ENCODE measurements at places on chromosomes 13 and 19.
A peak's percentile ranks its signal among the peaks of the same experiment; 100 is the strongest.

- no peak for DNase-seq
Observed at GRCh38 chr19:35500611-35501010, 10.3 kb upstream of the KRTDAP start.

GRCh38 chr13:20877902-20878301 is 24.6 kb downstream of the XPO4 start:
- no peak for DNase-seq

DNA sequence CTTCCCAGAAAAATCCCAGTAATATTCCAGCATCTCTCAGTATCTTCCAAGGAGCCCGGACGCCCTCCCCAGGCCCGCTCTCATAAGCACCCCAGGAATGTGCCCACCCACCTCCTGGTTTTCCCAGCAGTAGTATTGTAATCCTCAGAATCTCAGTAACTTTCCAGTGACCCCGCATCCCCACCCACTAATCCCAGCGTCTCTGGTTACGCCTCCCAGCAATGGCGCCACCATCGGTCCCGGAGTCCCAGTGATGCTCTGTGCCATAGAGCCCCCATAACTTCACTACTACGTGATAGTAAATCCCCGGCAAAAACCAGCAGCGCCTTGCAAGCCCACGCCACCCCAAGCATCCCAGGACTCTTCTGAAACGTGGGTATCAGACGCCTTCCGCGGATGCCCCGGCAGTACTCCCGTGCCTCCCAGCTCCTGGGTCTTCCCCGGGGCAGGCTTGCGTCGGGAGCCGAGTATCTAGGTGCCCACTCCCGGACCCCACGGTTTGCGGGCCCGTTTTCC is 928 bp upstream of the PNPLA6 start:
- peak; percentile 89 for DNase-seq

DNA sequence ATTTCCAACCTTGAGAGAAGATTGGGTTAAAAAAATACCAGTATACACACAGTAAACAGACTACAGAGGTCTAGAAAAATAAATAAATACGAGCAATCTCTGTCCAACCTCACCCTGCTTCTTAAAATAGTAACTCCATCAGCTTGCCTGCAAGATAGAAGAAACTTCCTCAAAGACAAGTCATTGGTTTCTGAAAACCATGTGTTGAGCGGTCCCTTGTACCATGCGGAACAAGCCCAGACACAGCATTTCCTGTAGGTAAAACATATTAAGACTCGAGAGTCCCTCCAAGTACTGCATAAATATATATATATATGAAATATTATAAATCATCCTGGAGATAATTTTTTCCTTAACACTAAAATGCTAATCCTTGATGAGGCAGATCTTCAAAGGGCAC is 157.4 kb downstream of the MZT1 start:
- no peak for DNase-seq

DNA sequence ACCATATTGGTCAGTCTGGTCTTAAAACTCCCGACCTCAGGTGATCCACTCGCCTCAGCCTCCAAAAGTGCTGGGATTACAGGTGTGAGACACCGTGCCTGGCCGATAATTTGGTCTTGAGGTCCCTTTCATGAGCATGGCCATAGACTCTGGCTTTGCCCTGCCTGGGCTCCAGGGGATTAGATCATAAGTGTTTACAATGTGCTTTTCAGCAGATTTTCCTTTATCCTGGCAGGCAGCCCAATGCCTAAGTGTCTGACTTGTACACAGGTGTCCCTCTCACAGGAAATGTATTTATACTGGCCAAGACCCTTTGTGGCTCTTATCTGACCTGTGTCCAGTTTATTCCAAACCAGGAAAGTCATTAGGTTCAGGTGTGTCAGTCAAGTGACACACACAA is 15.9 kb downstream of the BCAM start:
- DNase-seq = no peak

GRCh38 chr19:2060884-2061494 is 9.9 kb upstream of the MKNK2 start:
- DNase-seq = peak; percentile 92

DNA sequence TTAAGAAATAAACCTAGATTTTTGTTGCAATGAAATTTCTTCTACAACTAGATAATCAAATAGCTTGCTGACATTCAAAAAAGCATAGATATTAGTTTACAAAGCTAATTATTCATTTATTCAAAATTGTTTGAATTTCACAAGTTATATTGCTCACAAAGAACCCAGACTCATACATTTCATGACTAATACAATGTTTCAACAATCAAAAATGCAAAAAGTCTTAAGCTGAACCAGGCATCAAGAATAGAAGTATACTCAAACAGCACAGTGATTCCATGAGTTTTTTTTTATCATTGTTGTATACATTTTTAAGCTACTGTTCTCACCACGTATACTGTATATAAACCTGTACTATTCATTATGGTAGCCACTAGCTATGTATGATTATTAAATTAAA is 51.0 kb downstream of the DIAPH3 start:
- no peak for DNase-seq

DNA sequence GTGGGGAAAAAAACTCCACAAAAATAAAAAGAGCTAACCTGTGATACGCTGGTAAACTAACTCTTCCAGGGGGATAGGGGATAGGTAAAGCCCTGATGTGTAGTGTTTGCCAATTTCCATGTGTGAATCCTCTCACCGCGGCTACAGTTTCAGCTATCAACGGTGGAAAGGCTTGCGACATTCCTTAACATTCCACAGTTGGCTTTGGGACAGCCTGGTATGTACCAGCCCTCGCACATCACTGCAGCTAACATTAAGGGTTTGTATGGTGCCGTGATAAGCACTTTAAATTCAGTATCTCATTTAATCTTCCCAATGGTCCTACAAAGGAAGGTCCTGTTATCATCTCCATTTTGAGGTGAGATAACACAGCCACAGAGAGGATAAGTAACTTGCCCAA is 112.4 kb downstream of the KATNAL1 start:
- DNase-seq = no peak

- no peak for DNase-seq
Observed at GRCh38 chr13:70964874-70965273, 856.6 kb upstream of the KLHL1 start.

- DNase-seq = no peak
Observed at GRCh38 chr19:12052091-12052496, 667 bp downstream of the ZNF878 start.

DNA sequence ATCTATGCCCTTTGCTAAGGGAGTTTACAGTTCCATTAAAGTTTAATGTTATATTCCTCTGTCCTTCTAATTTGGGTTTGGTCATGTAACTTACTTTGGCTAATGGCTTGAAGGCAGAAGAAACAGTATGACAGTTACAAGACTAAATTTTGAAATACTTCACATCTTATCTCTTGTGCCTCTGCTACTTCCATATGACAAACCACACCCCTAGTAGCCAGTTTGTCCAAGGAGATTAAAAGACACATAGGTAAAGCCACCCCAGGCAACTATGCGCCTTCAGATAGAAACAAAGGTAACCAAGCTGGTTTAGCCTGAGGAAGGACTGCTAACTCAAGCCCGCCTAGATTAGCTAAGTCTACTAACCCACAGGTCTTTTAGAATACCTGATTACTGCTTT is 273.4 kb upstream of the MIR17HG start:
- DNase-seq = no peak

DNA sequence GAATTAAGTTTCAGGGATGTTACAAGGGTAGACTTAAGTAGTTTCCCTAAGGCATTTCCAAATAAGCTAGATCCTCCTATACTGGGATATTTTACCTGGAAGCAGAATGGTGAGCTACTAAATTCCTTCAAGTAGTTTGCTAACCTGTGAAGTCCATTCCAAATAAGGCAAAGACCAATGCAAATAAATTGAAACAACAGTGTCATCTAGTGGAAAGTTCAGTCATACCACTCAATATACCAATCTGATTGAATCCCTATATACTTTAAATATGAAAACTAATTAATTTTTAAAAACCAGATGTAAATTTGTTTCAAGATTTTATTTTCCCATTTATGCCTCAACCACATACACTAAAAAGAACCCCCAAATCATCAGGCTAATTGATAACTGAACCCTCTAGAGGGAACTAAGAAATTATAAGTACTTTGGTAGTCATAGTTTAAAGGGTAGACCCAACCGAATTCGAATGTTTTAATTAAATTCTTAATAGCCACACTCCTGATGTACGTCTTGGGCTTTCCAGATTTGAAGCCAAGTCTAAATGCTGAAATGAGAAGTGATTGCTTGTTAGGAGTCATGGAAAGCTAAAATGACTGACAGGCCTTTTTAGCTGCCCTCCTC is 223.7 kb downstream of the TBC1D4 start:
- peak; percentile 47 for DNase-seq

DNA sequence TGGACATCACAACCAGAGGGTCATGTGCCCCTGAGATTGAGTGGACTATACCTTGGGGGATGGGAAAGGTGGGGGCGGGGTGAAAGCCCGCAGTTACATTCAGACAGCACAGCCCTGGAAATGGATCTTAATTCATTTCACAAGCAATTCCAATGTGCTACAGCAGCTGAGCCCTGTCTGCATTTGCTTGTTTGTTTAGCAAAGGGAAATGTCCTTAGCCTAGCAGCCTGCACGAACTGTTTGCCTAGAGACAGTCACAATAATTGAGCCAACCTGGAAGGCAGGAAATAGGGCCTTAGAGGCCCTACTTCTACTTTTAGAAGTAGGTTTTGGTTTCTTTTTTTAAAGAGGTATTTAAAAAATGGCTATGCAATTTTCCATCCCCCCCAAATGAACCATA is 177.3 kb upstream of the KL start:
- DNase-seq = no peak

DNA sequence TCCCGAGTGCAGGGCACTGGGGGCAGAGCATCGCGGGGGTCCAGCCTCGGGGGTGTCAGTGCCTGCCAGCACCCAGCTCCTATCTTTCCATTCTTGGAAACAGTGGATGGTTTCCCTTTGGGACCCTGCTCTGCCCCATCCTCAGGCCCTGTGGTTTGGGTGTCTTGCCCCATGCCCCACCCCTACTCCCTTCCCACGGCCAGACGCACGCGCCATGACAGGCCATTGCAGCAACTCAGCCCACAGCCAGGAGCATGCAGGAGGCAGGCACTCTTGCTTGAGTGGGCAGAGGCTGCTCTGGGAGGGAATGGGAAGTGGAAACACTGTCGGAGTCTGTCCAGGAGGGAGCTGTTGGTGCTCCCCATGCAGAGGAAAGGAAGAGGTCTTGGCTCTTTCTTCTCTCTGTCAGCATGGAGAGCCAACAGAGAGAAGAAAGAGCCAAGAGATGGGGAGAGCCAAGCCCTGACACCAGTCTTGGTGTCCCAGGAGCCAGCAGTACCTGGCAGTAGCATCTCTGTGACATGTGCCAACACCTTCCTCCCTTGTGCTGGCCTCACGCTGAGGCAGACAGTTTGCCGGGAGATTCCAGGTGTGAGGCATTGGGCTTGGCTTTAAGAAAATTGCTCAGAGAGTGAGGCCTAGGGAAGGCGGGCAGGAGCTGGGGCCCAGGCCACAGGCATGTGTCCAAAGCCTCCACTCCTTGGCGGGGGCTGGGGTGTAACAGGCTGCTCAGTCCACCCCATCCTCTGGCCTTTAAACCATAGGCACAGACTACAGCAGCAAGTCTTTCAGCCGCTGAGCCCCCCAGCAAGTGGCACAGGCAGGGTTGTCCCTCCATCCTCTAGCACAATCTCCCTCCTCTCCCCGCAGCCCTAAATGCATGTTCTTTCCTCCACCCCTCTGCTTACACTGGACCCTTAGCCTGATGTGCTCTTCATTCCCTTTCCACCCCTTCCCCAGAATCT is 86.7 kb upstream of the UQCRFS1 start:
- no peak for DNase-seq

DNA sequence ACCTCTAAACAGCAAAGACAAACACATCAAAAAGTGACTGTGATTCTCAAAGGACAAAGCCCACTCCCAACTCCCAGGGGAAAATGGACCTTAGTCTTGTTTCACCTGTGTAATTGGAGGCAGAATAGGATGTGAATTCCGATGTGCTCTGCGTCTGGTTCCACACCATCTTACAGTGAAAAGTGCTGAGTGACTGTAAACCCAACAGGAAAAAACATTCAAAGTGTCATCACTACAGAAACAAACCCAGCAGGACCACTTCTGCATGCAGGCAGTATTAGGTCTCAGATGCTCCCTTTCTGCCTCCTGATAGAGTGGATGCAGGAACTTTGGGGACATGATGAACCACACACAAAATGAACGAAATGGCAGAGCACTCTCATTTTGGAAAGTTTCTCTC is 6.5 kb downstream of the UQCRFS1 start:
- no peak for DNase-seq

DNA sequence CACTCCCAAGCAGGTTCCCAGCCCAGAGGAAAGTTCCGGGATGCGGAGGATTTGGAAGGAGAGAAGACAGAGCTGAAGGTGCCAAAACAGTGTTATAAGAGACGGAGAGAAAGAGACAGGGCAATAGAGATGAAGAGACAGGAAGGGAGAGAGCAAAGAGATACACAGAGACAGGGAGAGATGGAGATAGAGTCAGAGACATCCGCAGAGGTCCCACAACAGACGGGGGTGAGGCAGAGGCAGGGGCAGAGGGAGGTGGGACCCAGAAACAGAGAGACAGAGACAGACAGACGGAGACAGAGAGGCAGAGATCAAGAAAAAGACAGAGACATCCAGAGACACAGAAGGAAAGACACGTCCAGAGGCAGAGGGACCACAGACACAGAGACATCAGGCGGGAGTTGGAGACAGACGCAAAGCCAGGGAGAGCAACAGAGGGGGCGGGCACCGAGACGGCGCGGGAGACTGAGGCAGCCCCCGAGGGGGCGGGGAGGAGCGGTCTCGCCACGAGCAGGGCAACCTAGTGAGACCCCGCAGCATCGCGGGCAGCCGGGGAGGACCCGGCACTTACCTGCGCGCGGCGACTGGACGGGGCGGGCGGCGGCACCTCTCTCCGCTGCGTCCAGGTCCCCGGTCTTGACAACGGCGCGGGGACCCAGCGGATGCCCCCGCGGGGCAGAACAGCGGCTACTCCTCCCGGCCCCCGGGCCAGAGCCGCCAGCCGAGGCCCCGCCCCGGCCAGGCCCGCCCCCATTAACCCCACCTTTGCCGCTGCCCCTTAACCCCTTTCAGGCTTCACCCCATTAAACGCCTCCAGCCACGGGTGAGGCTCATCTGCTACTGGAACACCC is at the start of gene GPR4:
GPR4 (minus strand) TSS at position 689 of the 851 bp plus-strand sequence. CDS start 10,346 bp downstream, outside the sequence.
- peak; percentile 81 for DNase-seq

DNA sequence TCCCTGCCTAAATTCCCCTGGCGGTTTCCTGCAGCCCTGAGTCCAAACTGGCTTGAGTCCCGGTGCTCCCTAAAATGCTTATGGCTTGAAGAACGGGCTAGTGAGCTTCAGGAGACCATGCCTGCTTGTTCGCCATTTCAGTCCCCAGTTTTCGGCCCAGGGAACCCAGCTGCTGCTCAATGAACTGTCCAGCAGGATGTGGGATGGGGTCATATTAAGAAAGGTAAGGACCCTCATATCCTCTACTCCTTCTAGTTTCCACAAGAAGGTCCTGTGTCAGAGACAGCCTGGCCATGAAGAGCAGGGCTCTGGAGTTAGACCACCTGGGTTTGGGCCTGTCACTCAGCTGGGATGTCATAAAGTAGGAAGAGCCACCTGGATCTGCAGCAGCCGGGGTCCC is 17.0 kb upstream of the SPC24 start:
- no peak for DNase-seq

- peak; percentile 83 for DNase-seq
Observed at GRCh38 chr19:13396250-13397080, 109.8 kb downstream of the CACNA1A start.

GRCh38 chr13:36774931-36775330 is 44.1 kb upstream of the RFXAP start:
- DNase-seq = no peak
